Right ventricle myocardium inferior (tissue), 1 donor: ENCODE measurements at places on chromosomes 2 and 18.

- no peak for DNase-seq
Observed at GRCh38 chr2:88622307-88622706, 5.0 kb downstream of the EIF2AK3 start.

- peak; percentile 82 for DNase-seq
Observed at GRCh38 chr2:216792222-216793021, 67.4 kb downstream of the TNP1 start.

DNA sequence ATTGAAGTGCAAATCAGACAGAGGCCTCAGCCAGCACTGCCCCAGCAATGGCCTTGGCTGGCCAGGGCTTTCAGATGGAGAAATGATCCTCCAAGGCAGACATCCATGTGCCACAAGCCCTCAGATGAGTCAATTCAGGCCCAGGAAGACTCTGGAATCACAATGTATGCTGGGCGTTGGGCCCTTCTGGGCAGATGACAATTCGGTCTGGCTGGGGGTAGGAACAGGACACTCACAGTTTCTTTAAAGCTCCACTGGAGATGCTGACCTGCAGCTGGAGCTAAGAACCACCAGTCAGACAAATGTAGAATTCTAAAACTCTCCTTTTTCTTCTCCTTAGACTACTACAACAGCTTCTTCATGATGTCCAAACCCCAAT is 7.1 kb upstream of the CRYGC start:
- no peak for DNase-seq

DNA sequence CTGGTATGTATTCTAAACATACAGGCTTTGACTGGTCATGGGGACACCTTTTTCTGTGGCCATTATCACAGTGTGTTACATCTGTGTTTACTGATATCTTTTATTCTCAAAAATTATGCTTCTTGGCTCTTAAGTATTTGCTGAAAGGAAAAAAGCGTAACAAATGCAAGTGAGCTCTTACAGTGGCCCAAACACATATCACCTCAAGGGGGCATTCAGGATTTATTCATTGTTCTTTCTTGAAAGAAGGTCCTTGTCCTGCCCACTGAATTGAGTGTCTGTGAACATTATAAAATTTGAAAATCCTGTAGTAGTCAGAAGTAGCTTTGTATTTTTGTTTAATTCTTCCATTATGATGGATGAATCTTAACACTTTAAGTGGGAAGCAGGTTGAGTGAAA is 454.5 kb downstream of the XIRP2 start:
- no peak for DNase-seq

DNA sequence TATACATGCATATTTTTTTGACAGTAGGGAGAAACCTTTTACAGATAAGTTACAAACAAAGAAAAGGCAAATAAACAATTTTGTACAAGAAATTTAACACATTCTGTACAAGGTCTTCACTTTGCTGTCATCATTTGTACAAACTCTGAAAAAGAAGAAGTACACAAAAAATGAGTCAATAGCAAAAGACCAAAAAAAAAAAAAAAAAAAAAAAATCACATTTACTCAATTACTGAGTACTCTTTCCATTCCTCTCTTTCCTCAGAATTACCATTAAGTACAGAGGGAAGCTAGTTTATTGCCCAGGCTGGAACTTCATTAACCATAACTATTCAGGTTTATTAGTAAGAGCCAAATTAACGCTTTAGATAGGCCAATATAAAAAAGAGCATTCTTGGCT is 5.6 kb upstream of the STPG4 start:
- no peak for DNase-seq

DNA sequence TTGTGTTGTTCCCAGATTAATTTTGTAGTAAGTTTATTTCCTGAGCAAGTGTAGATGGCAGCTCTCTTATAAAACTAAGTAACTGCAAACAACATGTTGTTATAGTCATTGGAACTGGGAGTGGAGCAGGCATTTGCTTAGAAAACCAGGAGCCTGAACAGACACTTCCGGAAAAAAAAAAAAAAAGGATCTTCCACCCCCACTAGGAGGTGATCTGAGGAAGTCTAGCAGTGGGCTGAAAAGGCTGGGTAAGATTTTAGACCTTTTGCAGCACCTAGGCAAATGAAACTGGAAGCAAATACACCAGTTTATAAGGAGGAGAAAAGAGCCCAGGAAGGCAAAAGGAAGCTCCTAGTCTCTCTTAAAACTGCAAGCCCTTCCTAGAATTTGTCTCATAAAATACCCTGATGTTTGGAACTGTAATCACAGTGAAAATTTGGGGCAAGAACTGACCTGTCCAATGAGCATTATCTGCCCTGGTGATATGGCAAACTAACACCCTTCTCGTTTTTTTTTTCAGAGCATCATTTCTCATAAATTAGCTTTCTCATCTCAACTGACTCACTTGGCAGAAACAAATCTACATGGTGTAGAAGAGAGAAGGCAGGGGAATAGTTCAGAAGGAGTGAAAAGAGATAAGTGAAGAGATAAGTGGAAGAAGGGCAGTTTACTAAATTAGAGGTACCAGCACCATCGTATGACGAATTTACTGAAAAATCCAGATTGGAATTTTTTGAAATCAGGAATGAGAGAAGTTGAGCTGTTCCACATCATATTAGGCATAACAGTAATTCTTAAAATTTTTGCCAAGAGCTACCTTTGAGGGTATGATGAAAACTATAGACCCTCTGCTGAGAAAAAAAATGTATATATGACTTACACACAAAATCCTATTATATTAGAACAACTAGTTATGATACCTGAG is 4.2 kb upstream of the CCNYL1 start:
- DNase-seq = no peak

GRCh38 chr2:65687614-65688013 is 255.2 kb upstream of the SPRED2 start:
- no peak for DNase-seq

GRCh38 chr18:6784046-6784445 is 54.5 kb downstream of the ARHGAP28 start:
- DNase-seq = no peak

- no peak for DNase-seq
Observed at GRCh38 chr2:237081596-237081995, 4.1 kb upstream of the COPS8 start.

- DNase-seq = no peak
Observed at GRCh38 chr2:27815860-27816438, 44.4 kb downstream of the MRPL33 start.

GRCh38 chr2:98390571-98391476 is 44.6 kb downstream of the CNGA3 start:
- no peak for DNase-seq

DNA sequence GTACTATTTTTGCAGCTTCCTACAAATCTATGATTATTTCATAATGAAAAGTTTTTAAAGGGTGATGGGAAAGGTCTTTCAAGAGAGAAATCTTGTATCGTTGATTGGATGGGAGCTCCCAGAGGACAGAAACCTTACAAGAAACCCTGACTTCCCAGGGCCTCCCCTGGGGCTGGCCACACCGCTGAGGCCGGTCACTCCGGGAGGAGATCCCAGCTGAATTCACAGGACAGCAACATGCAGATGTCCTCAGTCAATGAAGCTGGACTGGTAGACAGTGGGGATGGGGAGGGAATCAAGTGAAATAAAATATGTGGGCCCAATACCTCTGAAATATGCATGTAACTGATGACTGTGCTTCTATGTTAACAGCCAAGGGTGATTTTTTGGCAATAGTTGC is 135.6 kb downstream of the TFCP2L1 start:
- no peak for DNase-seq

GRCh38 chr2:152448606-152449005 is 113.6 kb downstream of the FMNL2 start:
- DNase-seq = no peak

DNA sequence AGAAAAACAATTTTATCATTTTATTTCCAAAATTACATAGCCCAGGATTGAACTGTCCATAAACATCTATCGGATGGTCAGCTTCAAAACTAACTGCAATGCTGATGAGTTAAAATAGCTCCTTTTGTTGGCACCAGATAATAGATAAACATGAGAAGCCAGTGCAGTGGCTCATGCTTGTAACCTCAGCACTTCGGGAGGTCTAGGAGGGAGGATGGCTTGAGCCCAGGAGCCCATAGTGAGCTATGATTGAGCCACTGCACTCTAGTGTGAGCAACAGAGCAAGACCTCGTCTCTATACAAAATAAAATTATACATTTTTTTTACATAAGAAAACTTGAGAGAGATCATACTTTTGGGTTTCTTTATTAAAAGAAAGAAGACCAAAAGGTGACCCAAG is 34.6 kb upstream of the IMPA2 start:
- DNase-seq = no peak

GRCh38 chr2:60886991-60887390 is 5.6 kb downstream of the REL start:
- DNase-seq = no peak
